NCI-H1048 (cell line): ENCODE measurements at places on chromosomes 2 and 18.

DNA sequence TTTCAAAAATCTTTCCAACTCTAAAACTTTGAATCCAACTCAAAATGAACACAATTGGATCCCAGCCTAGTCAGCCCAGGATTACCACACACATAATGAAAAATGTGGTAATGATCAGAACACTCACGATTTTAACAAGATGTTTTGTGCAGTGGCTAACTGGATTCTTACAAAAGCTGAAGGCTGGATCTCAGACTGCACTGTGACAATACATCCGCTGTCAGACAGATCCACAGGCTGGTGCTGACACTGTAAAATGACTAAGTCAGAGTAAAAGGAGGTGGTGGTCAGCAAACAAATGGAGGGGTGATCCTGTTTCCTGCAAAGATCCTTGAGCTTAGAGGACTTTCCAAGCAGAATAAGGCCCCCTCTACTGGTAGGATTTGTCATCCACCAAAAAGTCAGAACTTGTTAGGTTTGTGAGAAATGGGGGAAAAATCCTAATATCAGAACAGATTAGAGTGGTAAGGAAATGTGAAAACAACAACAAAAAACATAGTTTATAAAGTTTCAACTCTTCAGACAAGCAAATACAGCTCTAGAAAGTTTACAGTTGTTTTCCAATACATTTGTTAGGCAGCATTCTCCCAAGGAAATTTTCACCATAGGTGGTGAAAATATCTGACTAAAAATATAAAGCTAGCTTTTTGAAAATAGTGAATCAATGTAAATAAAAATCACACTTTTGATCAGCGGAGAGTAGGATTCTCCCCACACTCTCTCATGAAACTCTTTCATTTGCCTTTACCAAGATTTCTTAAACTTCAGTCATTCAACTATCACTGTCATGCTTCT, 211.9 kb downstream of the AGPS start:
- peak; percentile 36 for DNase-seq

DNA sequence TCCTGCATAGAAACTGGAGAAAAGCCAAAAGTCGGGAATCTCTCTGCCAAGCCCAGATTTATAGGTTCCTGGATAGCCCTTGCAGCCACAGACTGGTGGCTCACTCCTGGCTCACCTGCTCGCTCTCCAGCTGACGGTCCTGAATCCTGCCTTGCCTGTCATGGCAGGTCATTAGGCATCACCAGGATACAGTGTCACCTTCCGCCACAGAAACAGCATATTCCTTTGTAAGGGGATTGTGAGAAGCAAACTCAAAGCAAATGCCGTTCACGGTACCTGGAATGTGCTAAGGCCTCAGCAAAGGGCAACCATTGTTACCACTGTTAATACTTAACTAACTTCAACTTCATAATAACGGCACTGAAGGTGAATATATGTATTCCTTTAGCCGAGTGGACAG, 57.1 kb upstream of the GPR45 start:
- DNase-seq: no peak

- no peak for DNase-seq
Observed at GRCh38 chr2:28627722-28628480, 123.7 kb upstream of the PPP1CB start.

GRCh38 chr2:151040039-151040438, 221.6 kb downstream of the RBM43 start:
- DNase-seq: no peak

DNA sequence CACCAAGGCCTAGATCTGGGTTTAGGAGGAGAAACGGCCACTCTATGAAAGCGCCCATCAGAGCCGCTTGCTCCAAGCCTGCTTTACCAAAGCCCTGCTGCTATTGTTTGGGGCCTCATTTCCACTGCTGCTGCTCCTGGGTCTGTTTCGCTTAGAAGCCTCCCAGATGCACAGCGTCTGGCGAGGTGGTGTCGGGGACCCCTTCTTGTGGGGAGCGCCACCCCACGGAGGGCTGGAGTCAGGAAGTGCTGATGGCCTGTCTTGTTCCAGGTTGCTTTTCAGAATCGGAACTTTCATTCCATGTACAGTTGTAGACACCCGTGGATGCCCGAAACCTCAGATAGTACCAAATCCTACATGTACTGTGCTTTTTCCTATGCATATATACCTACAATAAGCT, 204.9 kb upstream of the TWIST2 start:
- DNase-seq: no peak

- no peak for DNase-seq
Observed at GRCh38 chr2:2853346-2853745, 522.3 kb upstream of the MYT1L start.

- DNase-seq: no peak
Observed at GRCh38 chr2:98355881-98356280, 9.6 kb downstream of the CNGA3 start.

DNA sequence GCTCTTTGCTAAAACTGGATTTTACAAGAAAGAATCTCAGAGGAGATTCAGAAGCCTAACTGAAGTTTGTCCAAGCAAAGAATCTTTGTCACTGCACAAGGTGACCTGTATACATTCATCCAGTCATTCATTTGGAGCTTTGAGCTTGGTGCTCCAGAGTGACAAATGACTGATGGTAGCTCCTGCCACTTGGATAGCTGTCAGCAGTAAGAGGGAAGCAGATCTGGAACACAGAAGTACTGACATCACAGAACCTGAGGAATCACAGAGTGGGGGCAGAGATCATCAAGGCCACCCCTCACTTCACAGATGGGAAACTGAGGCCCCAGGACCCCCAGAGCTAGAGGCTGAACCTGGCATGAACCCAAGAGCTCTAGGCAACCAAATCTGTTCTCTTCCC, 28.8 kb upstream of the IGFBP2 start:
- DNase-seq: no peak

DNA sequence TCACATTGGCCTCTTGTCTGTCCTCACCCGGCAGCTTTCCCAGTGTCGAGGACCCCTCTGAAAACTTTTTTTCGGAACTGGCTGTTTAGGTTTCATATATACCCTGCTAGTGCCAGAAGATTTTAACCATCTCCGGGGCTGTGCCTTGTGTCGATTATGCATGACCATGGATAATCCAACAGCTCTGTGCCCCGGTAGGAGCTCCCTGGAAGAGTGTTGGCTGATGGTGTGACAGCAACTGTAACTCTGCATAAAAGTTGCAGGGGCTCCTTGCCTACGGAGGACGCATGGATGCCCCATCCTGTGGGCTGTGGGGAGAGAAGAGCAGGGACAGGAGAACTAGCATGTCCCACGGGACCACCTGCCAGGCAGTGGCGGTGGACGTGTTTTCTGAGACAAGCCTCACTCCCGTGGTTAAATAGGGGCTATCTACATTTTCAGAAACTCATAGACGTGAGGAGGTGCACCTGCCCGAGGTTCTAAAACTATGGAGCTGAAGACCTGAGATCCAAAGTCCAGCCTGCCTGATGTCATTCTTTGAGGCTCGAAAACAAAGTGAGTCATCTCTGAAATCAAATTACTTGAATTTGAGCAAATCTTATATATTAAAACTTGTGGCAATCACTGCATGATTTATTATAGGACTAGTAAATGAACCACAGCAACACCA, 437.2 kb upstream of the HS6ST1 start:
- no peak for DNase-seq

- no peak for DNase-seq
Observed at GRCh38 chr2:175170659-175171304, 2.8 kb upstream of the ATF2 start.

DNA sequence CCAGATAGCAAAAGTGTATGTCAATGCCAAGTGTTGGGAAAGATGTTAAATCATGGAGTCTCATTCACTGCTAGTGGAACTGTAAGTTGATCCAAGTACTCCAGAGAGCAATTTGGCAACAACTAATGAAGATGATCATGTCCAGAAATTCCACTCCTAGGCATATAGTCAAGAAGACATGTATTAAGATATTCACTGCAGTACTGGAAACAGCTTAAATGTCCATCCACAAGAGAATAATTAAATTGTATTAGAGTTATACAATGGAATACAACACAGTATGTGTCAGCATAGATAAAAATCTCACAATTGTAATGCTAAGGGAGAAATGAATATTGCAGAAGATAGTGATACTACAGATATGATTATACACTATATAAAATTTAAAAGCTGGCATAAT, 15.2 kb upstream of the LBH start:
- DNase-seq: no peak

GRCh38 chr18:13022644-13023043, 31.5 kb downstream of the CEP192 start:
- DNase-seq: no peak

DNA sequence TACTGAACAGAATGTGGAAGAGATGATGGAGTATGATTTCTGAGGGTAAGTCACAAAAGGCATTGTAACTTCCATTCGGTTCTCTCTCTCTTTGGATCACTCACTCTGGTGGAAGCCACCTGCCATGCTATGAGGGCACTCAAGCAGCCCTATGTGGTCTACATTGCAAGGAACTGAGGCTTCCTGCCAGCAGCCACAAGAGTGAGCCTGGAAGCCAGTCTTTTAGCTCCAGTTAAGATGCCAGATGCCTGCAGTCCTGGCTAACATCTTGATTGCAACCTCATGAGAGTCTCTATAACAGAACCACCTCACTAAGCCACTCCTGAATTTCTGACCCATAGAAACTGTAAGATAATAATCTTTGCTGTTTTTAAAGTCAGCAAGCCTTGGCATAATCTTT, 935.7 kb downstream of the LRP1B start:
- DNase-seq: no peak

- DNase-seq: no peak
Observed at GRCh38 chr2:73250872-73251846, 17.1 kb downstream of the CCT7 start.

DNA sequence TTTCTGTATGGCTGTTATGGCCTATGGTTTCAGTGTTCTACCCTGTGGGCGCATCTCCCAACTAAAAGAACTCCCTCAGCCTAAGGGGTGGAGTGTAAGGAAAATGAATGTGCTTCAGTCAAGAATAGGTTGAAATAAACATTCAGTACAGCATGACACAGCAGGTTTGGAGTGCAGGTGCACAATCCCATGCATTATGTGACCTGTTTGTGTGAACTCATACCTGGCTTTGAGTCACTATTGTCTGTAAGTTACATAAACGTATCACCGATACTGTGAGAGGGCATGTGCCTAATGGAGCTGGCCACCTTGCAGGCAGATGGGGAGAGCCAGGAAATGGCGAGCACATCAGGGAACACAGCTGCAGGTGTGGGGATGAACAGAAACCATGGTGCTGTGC, 216.0 kb downstream of the DSEL start:
- no peak for DNase-seq

DNA sequence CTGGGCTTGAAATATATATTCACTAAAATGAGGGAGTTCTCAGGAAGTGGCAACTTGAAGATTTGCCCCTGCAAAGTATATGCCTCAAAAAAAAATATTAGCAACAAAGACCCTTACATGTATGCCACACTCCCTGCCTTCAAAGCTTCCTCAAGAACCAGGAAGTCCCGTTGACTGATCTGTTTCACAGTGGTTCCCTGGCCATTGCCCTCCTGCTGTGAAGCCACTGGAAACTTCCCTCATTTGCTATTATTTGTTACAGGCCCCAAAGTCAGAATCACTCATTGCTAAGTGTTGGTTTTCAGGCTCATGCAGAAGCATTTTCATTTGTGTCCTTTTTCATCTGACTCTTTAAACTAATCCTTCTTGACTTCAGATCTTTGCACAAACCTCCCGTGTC, 421.5 kb downstream of the ZNF521 start:
- DNase-seq: no peak

DNA sequence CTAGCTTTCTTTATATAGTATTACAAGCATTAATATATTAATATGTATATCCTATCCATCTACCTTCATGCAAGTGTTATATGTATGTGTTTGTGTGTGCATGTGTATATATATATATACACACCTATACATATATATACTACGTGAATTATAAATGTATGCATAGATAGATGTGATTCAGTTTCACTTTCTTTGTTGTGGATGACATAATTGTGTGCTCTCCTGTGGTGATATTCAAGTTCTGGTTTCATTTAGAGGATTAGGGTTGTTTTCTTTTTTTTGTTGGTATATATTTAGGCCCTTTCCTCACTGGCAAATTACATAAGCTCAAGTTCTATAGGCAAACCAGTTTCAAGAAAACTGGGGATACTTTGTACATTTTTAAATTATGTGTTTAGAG, 225.7 kb upstream of the FANCL start:
- no peak for DNase-seq

DNA sequence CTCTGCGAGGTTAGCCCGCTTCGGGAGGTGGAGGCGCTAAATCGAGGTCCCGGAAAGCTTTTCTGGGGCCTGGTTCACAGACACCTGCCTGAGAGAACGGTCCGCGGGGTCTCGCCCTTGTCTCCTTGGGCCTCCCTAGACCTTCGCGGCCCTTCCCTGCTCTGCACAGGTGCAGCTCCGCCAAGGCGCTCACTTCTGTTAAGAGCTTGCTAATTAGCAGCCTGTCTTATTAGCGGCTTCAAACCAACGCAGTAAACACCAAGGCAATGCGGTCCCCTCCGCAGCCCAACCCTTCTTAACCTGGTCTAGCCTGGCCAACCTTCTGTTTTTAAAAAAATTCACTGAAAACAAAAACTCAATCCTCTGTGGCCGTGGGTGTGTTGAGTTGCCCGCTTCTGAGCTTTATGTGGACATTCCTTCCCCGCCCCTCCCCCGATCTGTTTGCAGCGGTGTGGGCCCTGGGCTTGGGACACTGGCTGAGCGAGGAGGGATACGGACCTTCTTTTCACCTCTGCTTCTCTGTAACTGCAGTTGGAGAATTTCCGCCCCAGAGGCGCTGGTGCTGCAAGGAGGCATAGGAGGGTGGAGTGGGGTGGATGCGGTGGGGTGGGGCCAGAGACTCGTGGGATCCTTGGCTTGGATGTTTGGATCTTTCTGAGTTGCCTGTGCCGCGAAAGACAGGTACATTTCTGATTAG, 3.4 kb upstream of the HOXD4 start:
- DNase-seq: no peak

DNA sequence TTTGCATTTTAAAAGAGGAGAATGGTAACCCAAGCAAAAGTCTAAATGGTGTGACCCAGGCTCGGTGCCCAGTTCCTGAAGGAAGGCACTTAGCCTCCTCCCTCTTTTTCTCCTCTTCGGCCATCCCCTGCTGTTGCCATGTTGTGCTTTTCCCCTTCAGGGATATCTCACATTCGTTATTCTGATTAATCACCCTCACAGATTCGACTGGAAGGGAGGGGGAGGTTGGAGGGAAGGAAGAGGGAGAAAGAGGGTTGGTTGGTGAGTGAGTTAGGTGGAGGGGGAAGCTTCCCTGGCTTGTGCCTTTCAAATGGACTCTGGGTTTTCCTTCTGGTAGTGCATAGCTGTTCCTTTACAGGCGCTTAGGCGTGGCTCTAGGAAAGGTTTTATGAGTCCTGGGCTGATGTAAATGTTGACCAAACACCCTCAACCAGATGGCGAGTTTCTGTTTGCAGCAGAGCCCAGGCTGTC, 39.0 kb upstream of the LYPD6B start:
- DNase-seq: no peak

DNA sequence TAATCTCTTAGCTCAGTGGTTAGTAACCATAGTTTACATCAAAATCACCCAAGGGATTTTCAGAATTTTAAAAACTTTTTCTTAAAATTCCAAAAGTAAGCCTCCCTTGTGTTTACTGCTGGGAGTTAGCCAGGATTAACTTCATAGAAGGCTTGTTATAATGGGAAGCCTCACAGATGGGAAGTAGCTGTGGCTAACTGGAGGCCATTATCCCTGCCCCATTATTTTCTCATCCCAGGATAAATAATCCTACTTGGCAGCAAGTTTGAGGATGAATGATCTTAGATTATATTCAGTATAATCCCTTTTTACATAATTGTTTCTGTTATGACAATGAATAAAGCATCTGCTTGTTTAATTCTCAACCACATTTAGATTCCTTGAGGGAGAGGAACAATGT, 25.5 kb downstream of the PLEK start:
- DNase-seq: no peak

- DNase-seq: no peak
Observed at GRCh38 chr2:197399887-197400540, 34.8 kb downstream of the SF3B1 start.
